Naive thymus-derived CD8-positive, alpha-beta T cell (primary cell): ENCODE measurements at places on chromosomes 12 and 14.
A peak's percentile ranks its signal among the peaks of the same experiment; 100 is the strongest.

GRCh38 chr12:124874988-124875802 is 11.5 kb upstream of the SCARB1 start:
- no peak for DNase-seq

DNA sequence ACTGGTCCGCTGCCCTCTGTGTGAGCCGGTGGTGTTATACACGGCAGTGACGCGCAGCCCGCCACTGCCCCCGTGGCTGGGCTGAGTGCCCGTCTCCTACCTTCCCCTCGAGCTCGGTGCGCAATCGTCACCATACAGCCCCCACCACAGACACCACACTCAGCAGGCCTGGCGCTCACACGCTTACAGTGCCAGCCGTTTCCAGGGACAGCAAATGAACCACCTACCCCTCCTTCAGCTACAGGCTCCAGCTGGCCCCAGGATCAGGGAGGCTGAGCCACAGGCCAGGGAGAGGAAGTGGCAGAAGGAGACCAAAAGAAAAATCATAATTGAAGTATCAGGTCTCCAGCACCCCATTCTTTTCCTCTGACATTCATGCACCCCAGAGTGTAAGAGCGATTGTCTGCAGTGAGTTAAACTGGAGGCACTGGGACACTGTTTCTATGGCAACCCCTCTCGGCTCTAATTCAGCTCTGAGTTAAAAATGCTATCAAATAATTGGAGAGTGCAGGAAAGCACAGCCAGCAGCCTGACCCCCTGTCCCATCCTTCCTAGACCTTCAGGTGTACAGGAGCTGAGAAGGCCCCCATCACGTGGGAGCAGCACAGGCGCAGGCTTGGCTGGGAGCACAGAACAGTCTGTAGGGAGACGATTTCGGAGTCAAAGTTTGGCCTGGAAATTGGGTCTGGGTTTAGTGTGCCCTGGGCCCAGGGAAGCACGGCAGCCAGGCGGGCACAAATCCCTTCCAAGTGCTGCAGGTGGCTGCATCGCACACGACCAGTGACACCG is 18.0 kb downstream of the LRTM2 start:
- no peak for DNase-seq

- no peak for DNase-seq
Measured at GRCh38 chr12:72472350-72472749, 200.2 kb downstream of the TRHDE start.

GRCh38 chr14:32200368-32201192 is 1.3 kb upstream of the RNU6-7 start:
- DNase-seq, result no peak

DNA sequence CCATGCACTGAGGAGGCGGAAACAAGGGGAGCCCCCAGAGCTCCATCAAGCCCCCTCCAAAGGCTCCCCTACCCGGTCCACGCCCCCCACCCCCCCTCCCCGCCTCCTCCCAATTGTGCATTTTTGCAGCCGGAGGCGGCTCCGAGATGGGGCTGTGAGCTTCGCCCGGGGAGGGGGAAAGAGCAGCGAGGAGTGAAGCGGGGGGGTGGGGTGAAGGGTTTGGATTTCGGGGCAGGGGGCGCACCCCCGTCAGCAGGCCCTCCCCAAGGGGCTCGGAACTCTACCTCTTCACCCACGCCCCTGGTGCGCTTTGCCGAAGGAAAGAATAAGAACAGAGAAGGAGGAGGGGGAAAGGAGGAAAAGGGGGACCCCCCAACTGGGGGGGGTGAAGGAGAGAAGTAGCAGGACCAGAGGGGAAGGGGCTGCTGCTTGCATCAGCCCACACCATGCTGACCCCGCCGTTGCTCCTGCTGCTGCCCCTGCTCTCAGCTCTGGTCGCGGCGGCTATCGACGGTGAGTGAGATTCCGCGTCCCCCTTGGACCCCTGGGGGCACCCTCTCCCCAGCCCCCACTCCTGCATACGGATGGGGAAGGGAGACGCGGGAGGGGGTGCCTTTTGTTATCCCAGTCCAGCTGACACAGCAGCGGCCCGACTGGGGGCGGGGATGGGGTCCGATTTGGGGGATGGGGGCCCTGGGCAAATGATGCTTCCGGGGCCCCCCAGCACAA is 400 bp downstream of the LRP1 start:
- DNase-seq, result no peak

GRCh38 chr12:12645485-12645884 is 33.8 kb downstream of the CREBL2 start:
- DNase-seq, result no peak

- no peak for DNase-seq
Measured at GRCh38 chr12:2836574-2836973, 1.7 kb upstream of the NRIP2 start.

- no peak for DNase-seq
Measured at GRCh38 chr12:108313606-108314351, 25.3 kb downstream of the CMKLR1 start.

DNA sequence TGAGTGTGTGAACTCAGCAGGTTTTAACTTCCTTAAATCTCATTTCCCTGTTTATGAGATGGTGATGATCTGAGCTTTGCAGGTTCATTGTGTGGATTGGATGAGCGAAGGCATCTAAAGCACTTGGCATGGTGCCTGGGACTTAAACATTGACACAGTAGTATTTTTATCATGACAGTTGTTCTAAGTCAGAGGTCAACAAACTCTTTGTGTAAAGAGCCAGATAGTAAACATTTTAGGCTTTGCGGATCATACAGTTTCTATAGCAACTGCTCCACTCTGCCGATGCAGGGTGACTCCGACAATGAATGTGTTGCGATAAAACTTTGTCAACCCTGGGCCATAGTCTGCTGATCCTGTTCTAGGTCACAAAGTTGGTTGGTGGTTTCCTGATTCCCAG is 25.2 kb downstream of the SLC24A4 start:
- DNase-seq, result no peak

DNA sequence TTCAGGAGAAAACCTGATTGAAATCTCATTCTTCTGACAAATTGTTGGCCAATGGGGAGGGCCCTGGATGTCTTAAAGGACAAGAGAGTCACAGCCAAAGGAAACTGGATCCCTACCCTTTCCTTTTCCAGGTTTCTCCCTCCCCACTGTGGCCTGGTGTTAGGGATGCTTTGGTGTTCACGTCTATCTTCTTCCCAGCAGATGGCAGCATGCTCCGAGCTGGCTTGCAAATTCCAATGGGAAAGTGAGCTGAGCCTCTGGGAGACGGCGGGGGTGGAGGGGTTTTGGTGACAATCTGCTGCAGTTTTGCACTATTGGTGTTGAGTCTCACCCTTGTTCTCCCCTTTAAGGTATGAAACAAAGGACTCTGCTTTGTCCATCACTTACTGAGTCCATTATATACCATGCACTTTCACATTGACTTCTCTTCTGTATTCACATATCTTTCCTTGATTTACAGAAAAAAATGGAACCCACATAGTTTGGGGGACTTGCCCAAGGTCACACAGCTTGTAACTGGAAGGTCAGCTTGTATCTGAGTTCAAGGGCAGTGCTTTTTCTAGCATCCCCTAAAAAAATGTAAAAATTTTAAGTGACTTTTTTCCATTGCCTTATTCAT is 39.3 kb downstream of the CCDC177 start:
- no peak for DNase-seq

- no peak for DNase-seq
Measured at GRCh38 chr12:74449872-74450271, 87.8 kb upstream of the ATXN7L3B start.

DNA sequence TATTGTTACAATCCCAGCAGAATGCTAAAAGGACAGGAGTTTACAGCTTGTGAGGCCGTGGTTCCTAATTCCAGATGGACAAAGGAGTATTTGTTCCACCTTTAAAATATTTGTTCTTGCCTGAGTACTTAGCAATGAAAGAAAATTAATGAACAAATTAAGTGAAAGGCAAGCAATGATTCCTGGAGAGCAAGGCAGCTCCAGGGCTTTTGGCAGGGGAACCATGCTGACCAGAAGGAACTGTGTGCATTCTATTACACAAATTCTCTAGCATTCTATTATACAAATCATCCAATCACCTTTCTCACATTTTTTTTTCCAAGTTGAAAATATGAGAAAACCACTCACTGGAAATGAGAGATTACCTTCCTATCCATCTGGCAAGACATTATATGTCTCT is 1.8 kb upstream of the BMAL2 start:
- no peak for DNase-seq

GRCh38 chr12:101671833-101672232 is 25.6 kb upstream of the CHPT1 start:
- DNase-seq, result no peak

- no peak for DNase-seq
Measured at GRCh38 chr12:4265280-4265679, 8.3 kb upstream of the CCND2 start.

- no peak for DNase-seq
Measured at GRCh38 chr12:6167327-6168280, 32.6 kb upstream of the CD9 start.

GRCh38 chr14:100674897-100675619 is 51.6 kb upstream of the DLK1 start:
- no peak for DNase-seq

- no peak for DNase-seq
Measured at GRCh38 chr14:21042918-21043317, 756 bp downstream of the RNASE7 start.

GRCh38 chr12:32039917-32040575 is 66.6 kb upstream of the BICD1 start:
- no peak for DNase-seq

GRCh38 chr12:49092086-49092815 is 2.4 kb downstream of the DHH start:
- peak; percentile 34 for DNase-seq

DNA sequence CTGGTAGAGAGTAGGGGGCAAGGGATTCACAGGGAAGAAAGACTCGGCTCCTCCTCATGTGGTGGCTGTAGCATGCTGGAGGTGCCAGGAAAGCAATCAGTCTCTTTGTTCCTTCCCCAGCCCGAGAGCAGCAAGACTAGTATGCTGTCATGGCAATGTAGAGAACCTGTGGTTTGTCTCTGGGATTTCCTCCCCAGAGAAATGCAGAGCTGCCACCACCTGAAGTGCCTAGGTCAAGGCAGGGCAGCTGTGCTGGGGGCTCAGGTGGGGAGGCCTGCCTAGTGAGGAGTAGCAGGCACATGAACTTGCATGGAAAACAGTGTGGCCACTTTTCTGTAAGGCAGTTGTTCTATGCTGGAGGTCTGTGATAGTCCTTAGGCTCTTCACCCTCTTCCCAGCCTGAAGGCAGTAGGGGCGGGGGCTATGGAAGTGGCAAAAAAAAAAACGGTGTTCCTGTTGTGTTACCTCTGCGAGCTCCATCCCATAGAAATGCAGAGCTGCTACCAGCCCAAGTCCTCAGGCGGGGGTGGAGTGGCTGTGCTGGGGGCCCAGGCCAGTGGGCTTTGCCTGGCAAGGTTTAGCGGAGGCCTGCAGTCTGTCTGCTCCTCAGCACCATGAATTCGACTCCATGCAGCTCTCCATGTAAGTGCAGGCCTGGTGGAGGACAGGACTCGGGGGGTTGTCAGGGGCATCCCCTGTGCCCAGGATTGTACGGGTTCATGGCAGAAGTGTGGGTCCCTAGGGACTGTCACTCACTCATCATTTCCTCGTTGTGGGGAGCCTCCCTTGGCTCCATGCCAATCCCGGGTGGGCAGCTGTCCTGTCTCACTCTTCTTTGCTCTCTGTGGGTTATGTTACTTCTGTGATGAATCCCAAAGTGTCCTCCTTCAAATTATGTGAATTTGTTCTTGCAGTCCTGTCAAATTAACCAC is 4.1 kb upstream of the CLEC4D start:
- no peak for DNase-seq

DNA sequence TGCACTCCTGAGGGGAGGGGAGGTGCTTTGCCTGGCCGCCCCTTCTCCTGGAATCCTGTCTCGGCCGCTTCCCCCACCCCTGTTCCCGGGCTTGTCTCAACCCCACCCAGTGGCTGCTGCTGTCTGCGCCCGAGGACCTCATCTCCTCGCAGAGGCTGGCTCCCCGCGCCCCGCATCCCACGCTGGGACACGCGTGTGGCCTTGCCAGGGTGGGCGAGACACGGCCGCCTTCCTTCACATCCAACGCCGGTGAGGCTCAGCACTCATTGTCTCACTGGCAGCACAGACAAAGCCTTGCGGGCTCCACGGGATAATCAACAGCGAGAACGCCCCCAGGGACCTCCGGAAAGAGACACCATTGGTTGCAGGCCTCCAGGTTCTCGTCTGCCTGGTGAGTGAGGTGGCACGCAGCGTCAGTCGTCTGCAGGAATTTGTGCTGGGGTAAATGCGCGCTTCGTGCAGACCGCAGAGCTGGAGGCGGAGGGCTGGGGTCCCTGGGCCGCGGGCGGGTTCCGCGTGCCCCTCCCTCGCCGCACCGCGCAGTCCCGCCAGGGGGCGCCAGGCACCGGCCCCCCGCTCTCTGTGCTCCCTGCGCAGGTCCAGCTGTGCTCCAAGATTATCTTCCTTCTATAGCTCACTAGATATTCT is 26.8 kb downstream of the CCDC177 start:
- no peak for DNase-seq

DNA sequence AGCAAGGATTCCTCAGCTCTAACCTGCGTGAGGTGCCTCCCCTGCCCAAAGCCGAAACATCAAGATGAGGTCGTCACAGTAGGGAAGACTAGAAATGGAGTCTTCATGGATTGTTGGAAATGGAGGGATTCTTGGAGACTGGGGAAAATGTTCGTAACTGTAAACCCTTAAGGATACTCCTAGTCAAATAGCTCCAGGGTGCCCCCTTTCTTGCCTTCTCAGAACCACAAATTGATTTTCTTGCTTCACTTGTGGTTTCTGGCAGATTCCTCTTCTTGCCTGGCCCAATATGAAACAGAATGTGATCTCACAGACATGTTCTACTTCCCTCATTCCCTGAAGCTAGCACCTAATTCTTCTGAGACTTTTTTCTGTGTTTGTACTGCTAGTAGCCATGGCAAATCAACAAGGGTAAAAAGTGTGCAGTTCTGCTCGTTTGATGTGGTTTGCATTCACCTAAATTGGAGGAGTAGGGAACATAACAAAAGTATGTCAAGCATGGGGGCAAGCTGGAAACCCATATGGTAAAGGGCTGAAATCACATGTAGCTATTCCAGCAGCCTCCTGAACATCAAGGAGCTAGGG is 332.0 kb downstream of the PAWR start:
- no peak for DNase-seq

GRCh38 chr14:89870316-89870715 is 84.2 kb downstream of the EFCAB11 start:
- DNase-seq, result no peak

DNA sequence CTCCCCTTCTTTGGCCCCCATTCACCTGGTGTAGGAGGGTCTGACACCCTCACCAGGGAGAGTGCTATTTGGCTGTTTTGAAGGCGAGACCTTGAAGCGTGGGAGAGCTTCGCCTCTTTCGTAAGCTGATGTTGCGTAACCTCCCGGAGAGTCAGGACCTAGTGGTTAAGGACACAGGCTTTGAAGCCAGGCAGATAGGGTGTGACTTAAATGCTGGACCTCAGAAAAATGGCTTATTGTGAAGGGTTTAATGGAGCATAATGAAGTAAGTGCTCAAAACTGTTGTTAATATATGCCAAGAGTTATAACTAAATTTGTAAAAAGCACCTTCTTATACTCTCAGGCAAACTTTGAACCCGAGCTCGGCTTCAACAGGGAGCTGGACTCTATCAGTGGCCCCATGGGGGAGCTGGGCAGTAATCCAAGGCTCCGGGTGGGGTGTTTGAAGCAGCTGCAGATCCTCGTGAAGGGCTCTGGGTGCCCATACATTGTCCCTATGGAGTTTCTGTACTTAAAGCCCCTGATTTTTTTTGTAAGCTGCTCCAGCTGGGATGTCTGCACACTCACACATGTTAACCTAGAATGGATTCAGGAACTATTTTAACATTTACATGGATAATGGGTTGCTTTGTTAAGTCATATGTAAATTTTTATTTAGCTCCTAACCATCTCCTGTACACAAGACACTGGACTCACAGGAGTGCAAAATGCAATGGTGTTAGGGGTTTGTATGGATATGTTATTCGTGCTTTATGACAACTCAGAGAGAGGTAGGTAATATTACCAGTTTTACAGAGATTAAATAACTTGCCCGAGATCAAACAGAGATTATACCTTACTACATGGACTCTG is 26.0 kb downstream of the PPFIBP1 start:
- no peak for DNase-seq
